ENCODE measurements at places on chromosomes 6 and 20.
A peak's percentile ranks its signal among the peaks of the same experiment; 100 is the strongest.

- DNase-seq: no peak
Observed at GRCh38 chr20:14996883-14997672, 659.7 kb upstream of the FLRT3 start.

DNA sequence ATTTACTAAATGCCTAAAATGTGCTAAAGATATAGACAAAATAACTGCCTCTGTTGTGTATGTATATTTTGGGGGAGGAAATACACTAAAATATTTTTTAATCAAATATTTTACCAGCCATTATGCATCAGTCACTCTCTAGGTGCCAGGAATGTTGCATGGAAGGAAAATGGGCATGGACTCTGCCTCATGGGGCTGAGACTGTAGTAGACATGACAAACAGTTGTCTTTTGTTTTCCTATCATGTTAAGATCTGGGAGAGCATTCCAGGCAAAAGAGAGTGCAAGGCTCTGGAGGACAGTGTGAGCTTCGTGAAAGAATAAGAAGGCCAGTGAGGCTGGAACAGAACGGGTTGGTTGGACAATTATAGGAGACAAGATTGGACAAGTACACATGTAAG is 26.5 kb downstream of the HLA-DOB start:
- no peak for DNase-seq

DNA sequence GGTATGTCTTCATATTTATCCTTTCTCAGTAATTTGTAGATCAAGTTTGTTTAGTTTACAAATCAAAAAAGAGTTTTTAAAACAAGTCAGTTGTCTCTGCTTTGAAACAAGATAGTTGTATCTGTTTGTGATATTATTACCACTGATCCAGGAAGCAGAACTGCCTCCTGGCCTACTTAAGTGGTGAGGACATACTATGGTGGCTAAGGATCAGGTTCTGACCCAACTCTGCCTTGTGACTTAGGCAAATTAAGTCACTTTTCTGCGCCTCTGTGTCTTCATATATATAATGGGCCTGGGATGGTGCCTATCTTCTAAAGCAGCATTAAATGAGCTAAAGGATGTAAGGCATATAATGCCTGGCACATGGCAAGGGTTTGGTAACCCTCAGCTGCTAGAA is 8.7 kb downstream of the ANKS1A start:
- DNase-seq: no peak

DNA sequence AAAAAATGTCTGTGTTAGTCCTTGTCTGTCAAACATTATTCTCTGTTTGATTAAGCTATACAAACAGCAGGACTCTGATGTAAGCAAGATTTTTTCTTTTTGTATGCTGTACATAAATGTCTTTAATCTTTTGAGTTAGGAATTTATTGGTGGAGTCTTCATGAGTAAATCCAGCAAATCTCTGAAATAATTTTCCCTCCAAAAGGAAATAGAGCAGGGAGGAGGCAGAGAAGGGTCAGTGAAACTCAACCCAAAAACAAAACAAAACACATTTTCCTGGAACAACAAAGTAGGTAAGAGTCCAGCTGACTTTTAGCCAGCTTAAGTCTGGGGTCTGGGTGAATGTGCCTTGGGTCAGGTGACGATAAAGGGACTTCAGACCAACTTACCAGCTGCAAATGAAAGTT is 113.7 kb downstream of the FOXA2 start:
- no peak for DNase-seq

DNA sequence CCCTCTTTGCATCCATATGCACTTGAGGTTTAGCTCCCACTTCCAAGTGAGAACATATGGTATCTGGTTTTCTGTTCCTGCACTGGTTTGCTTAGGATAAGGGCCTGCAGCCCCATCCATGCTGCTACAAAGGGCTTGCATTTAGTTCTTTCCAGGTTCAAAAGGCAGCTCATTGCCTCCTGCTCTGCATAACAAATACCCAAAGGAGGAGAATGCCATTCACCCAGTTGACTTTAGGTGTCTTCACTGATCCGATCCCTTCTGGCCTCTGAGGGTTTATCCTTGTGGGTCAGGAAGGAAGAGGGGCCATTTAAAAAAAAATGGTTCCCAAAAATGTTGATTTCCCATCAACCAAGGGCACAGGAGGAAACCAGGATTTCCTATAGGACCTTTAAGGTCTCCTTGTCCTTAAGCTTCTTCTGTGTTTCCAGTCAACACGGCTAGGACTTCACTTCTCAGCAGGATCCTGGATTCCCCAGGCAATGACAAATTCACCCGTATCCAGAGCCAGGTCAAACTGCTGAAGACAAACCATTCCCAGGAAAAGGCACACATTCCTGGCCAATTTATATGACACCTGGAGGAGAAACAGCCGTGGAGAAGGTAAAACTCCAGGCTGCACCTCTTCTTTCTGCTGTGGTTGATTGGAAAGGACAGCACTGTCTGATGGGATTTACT is 447.7 kb upstream of the CDH4 start:
- no peak for DNase-seq

GRCh38 chr6:163827143-163827542 is 412.6 kb downstream of the QKI start:
- DNase-seq: no peak

GRCh38 chr6:100986921-100987320 is 105.8 kb upstream of the ASCC3 start:
- DNase-seq: no peak

GRCh38 chr20:14956538-14956937 is 619.1 kb upstream of the FLRT3 start:
- no peak for DNase-seq

GRCh38 chr6:93749191-93749590 is 329.8 kb upstream of the EPHA7 start:
- no peak for DNase-seq

DNA sequence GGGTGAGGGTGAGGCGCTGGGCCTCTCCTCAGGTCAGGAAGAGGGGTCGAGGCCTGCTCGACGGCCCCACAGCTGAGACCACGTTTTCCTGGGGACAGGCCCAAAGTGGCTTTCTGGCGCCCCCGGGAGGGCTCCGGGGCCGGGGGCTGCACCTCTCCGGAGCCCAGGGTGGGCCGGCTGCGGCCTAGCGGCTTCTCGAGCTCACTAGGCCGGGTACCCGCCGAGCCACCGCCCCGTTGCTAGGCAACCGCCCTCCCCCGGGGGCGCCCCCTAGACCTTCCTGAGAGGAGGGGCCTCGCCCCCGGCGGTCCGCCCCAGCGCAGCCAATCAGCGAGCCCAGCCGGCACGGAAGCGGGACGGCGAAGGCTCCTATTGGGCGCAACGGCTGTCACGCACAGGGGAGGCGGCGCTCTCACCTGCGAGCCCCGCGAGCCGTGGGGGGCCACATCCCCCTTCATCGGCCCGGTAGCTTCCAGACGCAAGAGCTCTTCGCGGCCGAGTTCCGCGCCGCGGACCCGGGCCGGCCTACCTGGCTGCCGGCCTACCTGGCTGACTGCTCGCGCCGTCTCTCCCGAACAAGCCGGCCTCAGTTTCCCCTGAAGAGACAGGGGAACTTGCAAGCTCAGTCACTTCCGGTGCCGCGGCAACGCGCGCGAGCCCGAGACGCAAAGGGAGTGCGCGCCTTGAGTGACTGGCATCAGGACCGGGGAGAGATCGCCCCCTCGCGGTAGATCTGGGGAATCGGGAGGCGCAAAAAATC is 831 bp upstream of the BCL2L1 start:
- DNase-seq: peak; percentile 99

DNA sequence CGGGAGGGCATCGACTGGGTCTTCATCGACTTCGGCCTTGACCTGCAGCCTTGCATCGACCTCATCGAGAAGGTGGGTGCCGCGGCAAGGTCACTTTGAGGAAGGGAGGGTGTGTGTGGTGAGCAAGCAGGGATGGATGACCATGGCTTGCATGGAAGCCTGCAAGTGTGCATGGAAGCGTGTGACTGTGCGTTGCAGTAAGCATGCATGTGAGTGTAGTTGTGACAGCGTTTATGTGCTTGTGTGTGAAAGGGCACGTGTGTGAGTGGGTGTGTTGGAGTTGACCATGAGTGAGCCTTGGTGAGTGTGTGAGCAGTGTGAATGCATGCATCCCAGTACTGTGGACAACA is 32.5 kb downstream of the MYH7B start:
- DNase-seq: no peak

- no peak for DNase-seq
Observed at GRCh38 chr6:3163248-3163594, 5.9 kb upstream of the TUBB2A start.

GRCh38 chr20:13883425-13883824 is 98.6 kb downstream of the NDUFAF5 start:
- no peak for DNase-seq

- peak; percentile 57 for DNase-seq
Observed at GRCh38 chr6:28606424-28607391, 81.0 kb downstream of the GPX5 start.

DNA sequence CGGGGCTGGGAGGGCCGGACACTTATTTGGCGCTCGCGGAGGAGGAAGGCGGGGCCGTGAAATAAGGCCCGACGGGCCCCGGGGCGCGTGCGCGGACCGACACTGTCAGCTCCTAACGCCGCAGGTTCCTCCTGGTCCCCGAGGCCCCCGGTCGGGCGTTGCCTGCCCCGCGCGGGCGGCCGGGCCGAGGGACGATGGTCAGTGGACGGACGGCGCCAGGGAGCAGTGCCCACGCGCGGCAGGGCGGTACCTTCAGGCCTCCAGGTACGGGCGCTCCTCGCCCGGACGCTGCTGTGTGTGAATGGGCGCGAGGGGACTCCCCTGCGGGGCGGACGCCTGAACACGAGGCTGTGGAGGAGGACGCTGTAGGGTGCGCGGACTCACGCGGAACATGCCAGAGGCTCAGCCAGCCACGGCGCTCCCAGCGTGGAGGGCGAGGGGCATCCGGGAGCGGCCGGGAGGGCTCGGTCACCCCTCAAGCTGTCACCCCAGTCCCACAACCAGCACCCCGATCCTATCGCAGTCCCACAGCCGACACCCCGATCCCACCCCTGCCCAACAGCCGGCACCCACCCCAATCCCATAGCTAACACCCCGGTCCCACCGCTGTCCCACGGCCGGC is 339 bp upstream of the GMEB2 start:
- peak; percentile 99 for DNase-seq

- DNase-seq: no peak
Observed at GRCh38 chr6:73030791-73031782, 194.2 kb downstream of the KHDC1L start.
